ENCODE measurements at places on chromosomes 7 and 10. TPM values are rescaled to one million over a fixed set of nuclear protein-coding genes. Genes with fewer than 3 reads are reported as not detected.

Gene PLCE1
- total RNA-seq: 23.4 TPM

DNA sequence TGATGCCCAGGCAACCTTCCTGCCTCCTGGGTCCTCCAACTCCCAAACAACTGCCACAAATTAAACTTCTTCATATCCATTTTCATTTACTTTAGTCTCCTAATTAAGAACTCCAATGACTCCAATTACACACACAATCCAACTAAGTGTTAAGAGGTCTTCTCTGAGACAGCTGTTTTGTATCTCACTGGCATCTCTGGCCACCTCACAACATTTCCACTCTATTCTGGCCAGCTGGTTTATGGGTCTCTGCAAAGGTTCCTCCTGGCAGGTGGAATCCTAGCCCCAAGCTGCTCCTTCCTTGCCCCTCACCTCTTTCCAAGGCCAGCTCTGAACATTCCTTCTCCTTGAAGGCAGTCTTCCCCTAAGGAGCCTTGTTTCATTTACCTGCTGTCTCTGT is 123.1 kb upstream of the HPS1 start:
- no peak for DNase-seq

- DNase-seq: no peak
Measured at GRCh38 chr7:94873239-94873638, 34.2 kb upstream of the PPP1R9A start.

GRCh38 chr10:92873029-92873428 is 24.7 kb downstream of the EXOC6 start:
- no peak for DNase-seq

GRCh38 chr10:95229724-95230627 is 35.9 kb downstream of the ACSM6 start:
- DNase-seq: no peak

Gene DGKI
- total RNA-seq: 7.6 TPM

Gene MOGAT3
- total RNA-seq: not detected

Gene NUTM2B
- 1.5 TPM for total RNA-seq

Gene OR2A12
- total RNA-seq: not detected

DNA sequence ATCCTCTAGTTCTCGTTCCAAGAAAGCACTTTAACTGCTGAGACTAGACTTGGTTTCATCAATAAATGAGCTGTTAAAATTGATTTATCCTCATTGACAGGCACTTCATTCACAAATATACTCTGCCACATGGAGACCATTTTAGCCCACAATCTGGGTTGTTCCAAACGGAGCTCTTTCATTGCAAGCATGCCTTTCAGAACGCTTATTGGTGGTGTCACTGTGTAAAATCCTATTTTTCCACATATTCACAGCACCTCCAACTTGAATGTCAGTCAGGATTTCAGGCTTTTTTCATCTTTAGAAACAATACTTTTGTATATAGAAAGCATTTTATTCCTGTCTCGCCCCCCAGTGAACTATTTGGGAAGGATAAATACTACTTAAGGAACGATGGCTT is 424.7 kb upstream of the NRP1 start:
- DNase-seq: no peak

- no peak for DNase-seq
Measured at GRCh38 chr10:66591865-66592264, 334.0 kb upstream of the LRRTM3 start.
